NCI-H460 (cell line): ENCODE measurements at places on chromosomes 16 and 17.

DNA sequence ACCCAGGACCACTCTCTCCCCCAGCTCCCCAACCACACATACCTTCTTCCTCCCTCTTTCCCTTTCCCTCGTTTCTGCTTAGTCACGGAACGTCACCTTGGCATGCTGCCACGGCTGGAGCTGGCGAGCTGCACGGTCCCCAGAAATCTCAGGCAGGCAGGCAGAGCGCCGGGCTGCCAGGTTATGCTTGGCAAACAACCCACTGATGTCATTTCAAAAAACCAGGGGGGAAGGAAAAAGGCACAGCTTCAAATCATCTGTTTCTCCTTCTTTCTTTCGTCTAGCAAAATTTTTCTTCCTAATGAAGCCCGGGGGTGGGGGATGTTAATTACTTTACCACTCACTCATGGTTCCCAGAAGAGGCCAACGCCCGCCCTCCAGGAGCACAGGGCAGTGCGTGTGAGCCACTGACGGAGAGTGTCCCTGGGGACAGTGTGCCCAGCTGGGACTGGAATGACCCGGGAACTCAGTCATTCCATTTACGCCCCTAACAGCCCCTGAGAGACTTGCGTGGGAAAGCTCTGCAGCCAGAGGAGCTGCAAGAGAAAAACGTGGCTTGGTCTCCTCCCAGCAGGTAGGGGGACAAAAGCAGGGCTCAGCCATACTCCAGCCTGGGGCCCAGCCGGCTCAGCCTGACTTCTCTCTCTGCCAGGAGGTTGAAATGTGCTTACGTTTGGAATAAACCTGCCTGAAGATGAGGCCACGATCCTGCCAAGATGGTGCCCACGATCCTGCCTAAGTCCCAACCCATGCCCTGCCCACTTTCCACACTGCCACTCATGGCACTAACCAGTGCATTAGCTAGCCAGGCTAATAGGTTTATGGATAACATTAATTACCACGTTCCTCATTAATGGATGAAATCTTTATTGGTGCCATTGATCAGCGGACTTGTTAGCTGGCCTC lies 198.9 kb downstream of the ZFHX3 start:
- DNase-seq, result peak; percentile 87

DNA sequence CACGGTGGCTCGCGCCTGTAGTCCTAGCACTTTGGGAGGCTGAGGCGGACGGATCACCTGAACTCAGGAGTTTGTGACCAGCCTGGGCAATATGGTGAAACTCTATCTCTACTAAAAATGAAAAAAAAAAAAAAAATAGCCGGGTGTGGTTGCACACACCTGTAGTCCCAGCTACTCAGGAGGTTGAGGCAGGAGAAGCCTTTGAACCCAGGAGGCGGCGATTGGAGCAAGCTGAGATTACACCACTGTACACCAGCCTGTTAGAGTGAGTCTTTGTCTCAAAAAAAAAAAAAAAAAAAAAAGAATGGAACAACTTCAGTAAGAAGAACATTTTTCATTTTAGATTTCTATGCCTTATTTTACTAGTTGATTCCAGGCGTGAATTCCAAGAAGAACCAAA lies 2.7 kb downstream of the NUP85 start:
- DNase-seq, result no peak

DNA sequence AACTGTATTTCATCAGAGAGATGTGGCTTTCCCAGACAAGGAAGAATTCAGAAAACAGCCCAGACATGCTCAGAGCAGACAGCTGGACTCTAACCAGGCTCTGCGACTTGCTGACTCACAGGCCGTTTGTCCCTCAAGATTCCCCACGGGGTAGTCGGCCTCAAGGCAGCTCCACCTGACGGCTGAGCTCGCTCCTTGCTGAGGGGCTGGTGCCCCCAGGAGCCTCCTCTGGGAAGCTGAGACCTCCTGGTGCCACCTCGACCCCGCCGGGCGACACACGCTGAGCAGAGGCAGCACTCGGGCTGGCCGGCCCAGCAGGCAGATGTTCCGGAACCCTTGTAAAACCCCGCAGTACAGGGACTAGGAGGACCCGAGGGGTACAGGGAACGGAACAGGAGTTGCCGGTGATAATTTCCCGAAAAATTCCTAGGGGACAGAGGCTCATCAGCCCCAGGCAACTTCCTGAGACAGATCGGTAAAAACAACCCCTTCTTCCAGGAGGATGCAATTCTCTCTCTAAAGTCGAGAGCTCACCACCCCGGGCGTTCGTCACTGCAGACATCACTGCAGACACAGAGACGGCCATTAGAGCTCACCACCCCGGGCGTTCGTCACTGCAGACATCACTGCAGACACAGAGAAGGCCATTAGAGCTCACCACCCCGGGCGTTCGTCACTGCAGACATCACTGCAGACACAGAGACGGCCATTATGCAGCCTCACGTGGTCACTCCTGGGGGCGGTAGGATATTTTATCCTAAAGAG lies 19.9 kb downstream of the RPH3AL start:
- no peak for DNase-seq

DNA sequence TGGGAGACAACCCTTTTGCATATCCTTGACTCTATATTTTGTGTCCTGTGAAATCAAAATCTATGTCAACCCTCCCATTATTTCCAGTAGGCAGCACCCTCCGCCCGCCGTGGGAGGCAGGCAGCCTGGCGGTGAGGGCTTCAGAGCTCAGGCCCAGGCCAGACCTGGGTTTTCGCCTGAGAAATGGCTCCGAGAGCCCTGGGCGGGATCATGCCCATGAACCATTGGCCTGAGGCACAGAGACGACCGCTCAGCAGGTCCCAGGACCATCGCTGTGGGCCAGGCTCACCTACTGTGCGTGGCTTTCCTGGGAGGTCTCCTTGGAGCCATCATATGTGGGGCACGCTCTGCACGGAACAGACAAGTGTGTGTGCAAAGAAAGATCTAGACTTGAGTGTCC lies 6.3 kb upstream of the SLC38A8 start:
- no peak for DNase-seq

GRCh38 chr17:75642784-75643642 lies 9.8 kb downstream of the SMIM5 start:
- DNase-seq, result no peak

DNA sequence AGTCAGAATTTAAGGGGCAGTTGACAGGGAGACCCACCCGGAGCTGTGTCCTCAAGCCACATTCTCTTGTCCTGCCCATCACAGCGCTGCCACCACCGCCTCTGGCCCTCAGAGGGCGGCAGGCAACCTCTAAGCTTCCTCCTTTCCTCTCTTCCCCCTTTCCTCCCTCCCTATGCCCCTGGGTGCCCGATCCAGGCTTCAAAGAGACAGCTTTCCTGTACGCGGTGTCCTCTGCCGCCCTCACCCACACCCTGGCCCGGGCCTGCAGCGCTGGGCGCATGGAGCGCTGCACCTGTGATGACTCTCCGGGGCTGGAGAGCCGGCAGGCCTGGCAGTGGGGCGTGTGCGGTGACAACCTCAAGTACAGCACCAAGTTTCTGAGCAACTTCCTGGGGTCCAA lies 23.5 kb downstream of the WNT9B start:
- no peak for DNase-seq
